ENCODE measurements at places on chromosomes 3 and 15.

DNA sequence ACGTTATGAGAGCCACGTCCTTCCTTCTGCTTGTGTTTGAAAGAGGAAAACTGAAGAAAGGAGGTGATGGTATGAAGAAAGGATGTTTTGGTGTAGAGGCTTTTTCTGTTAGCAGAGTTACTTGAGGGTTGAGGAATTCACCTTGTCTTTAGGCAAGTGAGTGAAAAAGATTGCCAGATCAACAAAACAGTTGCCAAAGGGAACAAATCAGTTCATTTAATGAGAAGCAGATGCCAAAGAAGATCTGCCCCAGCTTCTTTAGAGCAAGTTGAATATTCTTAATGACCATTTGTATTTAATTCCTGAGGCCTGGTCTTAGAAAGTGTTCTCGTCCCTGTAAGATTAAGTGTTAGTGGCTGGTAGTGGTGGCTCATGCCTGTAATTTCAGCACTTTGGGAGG is 2.6 kb downstream of the CHCHD6 start:
- no peak for DNase-seq

DNA sequence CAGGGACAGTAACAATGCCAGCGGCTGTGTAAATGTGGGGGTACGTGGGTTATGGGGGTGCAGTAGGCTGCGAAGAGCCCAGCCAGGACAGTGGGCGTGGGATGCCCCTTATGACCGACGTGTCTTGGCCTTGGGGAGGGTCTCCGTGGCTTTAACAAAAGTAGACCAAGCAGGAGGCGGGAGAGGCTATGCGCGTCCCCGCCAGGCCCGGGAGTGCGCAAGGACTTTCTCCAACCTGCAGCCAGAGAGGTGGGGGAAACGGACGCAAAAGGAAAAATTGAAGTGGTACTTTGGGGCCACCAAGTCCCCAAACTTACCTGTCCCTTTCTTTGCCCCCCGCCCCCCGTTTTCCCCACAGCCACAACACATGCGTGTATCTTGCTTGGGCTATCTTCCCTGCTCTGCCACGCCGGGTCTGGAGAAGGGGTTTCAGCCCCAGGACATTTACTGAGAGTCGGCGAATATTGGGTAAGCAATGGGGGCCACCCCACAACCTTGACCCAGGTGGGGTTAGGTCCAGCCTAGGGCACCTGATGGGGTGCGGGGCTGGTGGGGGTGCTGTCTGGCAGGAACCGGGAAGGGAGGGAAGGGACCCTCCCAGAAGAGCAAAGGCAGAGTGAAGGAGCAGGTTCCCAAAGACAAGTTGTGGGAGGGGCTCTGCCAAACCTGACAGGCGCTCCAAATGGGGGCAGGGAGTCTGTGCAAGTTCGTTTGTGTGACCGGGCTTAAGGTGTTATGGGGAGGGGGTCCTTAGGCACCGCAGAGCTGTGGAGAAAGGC is 652 bp downstream of the ISLR2 start:
- DNase-seq, result no peak

- no peak for DNase-seq
Measured at GRCh38 chr15:59993041-59993750, 10.9 kb upstream of the FOXB1 start.

GRCh38 chr15:77486542-77487468 is 66.1 kb downstream of the HMG20A start:
- no peak for DNase-seq

- no peak for DNase-seq
Measured at GRCh38 chr3:173529062-173529711, 131.6 kb downstream of the NLGN1 start.

DNA sequence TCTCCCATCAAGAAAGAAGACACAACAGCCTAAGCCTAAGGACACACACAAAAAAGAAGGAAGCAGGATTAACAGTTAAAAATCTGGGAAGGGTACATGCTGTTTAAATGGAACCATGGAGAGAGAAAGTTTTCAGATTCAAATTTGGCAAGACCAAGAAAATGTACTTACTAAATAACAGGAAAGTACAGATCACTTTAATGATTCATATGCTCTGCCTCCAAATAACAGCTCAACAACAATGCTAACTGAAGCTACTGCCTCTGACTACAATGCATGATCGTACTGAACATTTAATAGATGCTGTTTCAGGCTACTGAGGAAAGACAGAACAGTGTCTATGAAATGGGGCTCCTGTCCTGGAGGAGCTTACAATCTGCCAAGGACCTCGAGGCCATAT is 8.4 kb upstream of the NMB start:
- no peak for DNase-seq

GRCh38 chr3:139935016-139935865 is at the start of gene CLSTN2:
TSS of gene CLSTN2 (plus strand) at chr3:139935185.
- DNase-seq, result no peak

DNA sequence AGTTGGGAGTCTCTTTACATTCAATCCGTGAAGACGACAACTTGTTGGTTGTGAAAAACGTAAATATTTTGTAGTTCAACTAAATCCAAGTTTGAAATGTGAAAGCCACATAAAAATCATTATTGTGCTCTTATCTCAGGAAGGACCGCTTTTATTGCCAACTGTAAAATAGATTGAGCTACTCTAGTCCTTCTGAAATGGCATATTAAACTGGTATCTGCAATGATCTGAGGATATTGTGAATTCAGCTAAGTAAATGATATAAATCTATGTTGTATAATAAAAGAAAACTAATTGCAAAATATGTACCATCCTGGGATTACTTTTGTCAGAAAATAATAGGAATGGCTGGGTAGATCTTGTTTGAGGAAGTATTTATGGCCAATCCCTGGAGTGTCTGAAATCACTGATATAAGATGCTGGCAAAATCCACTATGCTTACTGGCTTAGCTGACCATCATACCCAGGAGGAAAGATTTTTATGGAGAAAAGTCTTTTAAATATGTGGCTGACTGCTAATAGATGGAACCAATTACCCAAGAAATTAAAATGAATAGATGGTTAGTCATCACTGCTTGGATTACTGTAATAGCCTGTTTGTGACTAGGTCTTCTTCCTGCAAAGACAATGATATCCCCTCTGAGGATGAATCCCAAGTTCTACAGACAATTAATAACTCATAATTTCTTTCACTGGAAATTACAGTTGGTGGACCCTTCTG is 191.8 kb downstream of the SEMA6D start:
- no peak for DNase-seq

DNA sequence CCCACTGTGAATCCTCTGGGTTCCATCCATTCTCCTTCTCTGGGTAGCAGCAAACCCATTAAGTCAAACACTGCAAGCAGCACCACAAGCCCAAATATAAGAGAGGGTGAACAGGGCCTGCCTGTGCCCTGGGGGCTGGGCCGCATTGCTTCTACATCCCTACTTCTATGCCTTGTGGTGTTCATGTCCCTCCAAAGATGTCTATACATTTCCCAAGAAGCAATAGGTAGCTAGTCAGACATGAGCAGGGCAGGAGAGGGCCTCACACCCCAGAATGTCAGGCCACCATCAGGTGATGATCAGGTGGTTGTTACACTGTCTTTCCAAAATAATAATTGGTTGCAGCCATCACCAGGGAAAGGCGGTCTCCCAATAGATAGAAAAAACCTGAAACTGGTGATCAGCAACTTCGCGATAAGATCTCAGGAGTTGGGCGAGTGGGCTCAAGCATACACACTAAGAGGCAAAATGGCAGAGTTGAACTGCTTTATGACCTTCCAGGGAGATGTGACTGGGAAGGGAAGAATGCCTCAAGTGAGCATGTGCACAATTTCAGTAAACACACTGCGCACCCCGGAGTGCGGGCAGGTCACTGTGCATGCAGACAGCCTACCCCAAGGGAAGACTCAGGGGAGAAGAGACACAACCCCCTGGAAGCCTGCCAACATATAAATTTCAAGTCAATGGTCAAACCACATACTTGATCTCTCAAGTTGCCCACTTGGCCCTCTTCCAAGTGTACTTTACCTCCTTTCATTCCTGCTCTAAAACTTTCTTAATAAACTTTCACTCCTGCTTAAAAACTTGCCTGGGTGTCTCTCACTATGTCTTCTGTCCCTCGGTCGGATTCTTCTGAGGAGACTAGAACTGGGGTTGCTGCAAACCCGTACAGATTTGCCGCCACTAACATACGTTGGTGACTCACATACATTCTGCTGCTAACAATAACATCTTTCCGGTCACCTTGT is 39.9 kb downstream of the KLF15 start:
- no peak for DNase-seq

- no peak for DNase-seq
Measured at GRCh38 chr15:72566973-72567372, 87.5 kb upstream of the GOLGA6B start.

GRCh38 chr3:74883690-74884089 is 269.2 kb upstream of the CNTN3 start:
- no peak for DNase-seq

DNA sequence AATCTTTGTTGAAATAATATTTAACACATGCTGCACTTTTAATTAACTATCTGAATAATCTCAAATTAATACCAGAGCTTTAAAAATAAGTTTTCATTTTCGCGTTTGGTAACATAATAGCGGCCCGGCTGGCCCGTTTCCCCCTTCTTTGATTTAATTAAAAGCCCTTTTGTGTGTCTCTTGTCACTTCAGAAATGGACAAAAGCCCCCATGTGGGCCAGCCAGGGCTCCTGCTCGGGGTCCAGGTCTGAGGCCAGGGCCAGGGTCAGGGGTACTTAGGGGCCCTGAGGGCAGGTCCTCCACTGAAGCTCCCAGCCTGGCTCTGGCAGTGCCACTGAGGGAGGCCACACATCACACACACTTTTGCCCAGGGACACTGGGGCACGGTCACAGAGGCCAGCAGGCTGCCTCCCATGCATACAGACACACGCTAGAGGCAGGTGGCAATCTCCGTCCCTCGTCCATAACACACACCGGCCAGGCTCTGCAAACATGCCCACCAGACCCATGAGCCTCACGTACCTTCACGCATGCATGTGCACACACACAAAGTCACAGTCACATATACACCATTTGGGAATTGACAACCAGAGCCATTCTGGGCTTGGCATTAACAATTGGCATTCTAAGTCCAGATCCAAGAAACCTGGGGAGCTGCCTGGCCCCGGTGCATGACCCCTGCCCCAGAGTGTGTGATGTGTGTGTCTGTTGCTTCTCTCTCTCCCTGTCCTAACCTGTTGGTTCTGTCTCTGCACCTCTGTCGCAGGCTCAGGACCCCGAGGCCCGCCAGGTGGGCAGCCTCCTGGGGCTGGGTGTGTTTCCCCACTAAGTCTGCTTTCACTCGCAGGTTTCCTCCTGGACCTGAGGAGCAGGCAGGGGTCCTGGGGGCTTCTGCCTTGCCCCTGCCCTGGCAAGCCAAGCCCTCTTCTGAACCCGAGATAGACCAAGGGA is 38.5 kb downstream of the DNAJB8 start:
- DNase-seq, result no peak

DNA sequence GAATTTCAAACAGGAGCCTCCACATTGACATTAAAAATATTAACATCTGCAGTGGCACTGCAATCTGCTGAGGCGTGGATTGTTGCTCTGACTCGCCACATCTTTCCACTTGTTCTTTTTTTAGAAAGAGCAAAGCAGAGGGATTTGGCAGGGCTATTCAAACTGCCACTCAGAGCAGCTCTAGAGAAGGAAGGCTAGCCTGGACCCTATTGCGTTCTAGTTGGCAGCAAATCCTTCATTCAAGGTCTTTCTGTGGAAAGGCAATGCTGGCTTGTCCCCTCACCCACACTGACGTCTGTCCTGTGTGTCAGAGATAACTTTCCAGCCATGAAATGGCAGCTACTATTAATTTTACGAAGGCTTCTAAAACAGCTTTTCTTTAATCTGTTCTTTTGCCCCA is 483.2 kb upstream of the SGO1 start:
- DNase-seq, result no peak

- DNase-seq, result no peak
Measured at GRCh38 chr15:89385596-89386331, 51.1 kb upstream of the POLG start.

DNA sequence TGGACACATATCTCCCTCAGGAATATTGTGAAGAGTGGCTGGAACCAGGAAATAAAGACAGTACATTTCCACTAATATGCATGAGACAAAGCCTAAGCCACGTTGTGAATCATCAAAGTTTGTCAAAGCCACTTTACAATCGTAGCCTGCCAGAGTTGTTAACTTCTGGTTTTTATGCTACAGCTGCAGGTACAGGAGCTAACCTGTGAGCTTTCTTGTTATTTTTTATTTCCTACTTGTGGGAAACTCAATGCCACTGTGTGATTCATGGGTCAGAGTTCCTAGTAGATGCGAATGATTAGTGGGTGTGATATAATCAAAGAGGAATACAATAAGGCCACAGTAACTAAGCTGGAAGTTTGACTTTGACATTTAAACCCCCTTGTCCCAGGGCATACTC is 44.4 kb upstream of the TEX9 start:
- no peak for DNase-seq

GRCh38 chr3:55978953-55979352 is 489.3 kb downstream of the ERC2 start:
- no peak for DNase-seq

GRCh38 chr15:56893364-56893678 is 25.1 kb upstream of the TCF12 start:
- no peak for DNase-seq

DNA sequence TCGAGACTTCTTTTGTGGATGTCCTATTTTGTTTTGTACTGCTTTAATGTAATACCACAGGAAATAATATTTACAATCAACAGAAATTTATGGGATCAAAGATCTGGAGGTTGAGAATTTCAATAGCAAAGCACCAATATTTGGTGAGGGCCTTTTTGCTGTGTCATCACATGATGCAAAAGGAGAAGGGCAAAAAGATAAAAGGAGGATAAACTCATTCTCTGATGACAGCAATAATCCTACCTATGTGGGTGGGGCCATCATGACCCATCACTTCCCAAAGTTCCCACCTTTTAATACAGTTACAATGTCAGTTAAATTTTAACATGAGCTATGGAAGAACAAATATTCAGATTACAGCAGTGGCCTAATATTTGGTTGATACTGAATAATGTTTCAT is 832.9 kb downstream of the OTOL1 start:
- no peak for DNase-seq

DNA sequence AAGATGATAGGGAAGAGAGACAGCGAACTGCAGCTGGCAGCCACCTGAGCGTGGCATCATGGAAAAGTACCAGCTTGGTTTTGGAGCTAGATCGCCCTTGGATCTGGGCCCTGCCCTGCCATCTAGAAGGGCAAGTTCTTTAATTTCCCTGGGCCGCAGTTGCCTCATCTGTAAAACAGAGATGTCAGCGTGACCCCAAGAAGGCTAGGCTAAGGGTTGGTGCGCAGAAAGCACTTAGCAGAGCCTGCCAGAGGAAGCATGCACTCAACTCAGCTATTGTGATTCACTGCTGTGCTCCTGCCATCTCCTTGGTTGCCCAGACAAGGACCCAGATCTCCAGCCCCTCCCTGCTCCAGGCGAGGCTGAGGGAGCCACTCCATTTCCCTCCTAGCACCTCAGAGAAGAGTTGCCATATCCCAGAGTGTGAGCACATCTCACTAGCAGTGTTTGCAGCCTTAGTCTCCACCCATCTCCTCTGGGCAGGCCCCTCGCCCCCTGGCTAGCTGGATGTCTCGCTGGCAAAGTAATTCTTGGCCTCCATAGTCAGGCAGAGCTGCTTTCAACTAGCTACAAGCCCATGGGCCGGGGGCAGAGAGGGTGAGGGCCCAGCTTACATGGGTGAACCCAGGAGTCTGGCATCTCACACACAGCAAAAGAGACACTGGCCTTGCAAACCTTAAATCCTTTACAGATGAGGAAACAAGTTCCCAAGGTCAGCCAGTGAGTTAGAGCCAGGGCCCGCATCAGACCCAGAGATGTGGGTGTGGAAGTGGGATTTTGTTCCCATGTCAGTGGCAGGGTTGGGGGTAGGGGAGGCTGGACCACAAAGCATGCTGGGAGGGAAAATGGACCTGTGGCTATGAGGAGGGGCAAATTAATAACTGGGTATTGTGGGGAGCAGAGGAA is 280.7 kb upstream of the TLE3 start:
- DNase-seq, result no peak

- no peak for DNase-seq
Measured at GRCh38 chr3:157624801-157625200, 121.6 kb upstream of the VEPH1 start.

Data from NK-92 treated with Interleukin-12 subunit alpha and Interleukin-12 subunit beta, amount 100 ng/mL, for 24 hours (cell line).